ENCODE measurements at places on chromosomes 3 and 15.

- DNase-seq = no peak
Observed at GRCh38 chr3:95613993-95614392, 1200.4 kb upstream of the EPHA6 start.

- no peak for DNase-seq
Observed at GRCh38 chr15:23561914-23562313, 3.6 kb upstream of the MKRN3 start.

GRCh38 chr3:129358772-129359371 lies 69.6 kb downstream of the EFCAB12 start:
- no peak for DNase-seq

DNA sequence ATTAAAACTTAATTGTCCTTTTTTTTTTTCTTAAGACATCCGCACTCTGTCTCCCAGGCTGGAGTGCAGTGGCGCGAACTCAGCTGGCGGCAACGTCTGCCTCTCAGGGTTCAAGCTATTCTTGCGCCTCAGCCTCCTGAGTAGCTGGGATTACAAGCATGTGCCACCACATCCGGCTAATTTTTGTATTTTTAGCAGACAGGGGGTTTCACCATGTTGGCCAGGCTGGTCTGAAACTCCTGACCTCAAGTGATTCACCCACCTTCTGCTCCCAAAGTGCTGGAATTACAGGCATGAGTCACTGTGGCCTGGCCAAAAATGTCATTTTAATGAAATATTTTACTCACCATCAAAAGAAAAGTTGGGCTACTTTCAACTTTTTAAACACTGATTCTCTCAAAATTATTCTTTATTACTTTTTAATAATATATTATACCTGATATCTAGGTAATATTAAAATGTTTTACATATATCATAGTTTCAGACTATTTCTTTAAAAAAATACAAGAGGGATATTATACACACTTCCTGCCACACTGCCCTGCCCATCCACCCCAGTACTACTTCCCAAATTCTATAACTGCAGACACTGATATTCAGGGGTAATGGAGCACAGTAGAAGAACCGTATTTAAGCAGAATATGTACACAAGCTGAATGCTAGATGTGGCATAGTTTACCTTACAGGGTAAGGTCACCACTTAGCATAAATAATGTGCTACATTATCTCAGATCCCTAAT lies 723.9 kb upstream of the ZNF385D start:
- DNase-seq = no peak

DNA sequence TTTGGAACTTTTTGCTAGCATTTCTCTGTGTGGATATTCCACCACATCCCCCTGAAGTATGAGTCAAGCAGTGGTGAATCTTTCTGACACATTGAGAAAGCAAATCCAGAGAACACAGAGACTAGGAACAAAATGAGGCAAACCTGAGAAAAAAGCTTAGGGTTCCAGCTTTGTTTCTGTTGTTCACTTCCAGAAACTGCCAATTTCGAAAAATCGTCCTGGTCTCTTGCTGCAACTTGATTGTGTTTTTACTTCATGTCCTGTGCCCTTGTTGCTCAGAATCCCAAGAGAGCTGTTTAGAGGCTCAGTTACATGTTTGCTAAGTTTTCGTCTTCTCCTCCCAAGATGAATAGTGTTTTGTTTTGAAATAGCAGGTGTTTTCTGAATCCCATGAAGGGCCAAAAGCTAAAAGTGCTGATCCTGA lies 13.7 kb downstream of the MAP2K1 start:
- DNase-seq = no peak

DNA sequence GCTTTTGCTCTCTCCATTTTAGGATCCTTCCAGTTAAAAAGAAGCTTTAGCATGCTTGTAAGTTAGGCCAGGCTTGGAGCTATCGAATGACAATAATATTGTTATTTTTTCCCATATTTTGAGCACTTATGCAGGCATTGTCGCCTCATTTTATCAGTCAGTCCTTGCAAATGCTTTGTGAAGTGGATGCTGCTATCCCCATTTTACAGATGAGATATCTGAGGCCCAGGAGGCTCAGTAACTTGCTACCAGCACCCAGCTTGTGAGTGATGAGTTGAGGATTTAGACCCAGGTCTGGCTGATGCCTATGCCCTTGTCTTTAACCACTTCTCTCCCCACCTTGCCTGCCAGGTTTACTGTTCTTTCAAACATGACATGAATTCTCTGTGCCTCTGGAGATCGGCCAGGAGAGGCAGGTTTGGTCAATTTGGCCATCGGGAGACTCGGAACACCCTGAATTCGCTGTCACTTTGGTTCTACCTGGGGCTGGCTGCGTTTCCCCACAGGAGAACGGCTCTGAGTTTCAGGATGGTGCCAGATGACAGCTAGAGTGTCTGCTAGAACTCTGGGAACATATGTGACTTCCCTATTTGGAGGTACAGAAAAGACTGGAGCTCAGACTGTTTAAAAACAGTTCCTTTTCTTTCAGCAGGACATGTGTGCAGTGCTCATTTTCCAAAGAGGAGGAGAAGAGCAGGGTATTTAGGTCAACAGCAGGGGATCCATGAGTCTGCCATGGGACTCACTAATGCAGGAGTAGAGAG lies 25.5 kb upstream of the ZNF710 start:
- no peak for DNase-seq

DNA sequence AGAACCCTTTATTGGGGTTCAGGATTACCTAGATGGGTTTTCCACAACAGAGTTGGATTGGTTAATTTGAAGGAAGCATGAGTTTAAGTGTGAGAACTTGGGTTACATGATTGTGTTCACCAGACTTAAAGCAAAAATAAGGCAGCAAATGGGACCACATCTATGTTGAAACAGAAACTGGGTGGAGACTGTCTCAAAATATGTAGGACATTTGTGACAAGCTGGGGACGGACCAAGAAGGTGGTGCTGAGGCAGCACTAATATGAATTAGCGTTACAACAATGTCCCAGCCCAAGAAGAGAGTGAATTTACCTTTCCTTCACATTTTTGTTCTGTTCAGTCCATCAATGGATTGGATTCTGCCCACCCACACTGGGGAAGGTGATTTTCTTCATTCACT lies 866 bp upstream of the AADACL2 start:
- no peak for DNase-seq

DNA sequence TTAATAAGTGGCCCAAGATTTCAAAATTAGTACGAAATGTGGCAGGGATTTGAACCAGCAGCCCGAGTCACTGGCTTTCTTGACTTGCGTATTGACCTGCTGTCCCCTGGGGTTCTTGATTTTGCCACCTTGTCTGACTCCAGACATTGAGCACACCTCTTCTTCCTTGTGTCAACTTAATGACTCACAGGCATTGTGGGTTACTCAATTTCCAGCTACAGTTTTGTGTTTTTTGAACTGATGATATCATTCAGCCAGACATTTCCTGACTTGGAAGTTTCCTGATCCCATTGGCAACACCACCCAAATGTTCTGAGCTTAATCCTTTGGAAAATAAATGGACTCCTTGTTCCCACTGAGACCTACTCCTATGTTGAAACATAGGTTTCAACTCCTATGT lies 64.2 kb downstream of the MOBP start:
- peak; percentile 89 for DNase-seq

DNA sequence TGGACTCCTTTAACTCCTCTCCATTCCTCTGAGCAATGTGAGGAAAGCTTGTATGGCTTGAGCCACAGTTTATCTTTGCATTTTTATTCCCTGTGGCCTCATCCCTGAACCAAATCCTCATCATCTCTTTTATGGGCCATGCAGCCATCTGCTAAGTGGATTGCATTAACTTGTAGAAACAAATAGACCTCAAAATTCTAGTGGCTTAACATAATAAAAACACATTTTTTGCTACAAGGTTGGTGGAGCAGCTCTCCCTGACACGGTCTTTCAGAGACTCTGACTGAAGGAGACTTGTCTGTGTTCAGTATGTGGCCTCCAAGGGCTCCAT lies 135.3 kb downstream of the RPL22L1 start:
- no peak for DNase-seq

DNA sequence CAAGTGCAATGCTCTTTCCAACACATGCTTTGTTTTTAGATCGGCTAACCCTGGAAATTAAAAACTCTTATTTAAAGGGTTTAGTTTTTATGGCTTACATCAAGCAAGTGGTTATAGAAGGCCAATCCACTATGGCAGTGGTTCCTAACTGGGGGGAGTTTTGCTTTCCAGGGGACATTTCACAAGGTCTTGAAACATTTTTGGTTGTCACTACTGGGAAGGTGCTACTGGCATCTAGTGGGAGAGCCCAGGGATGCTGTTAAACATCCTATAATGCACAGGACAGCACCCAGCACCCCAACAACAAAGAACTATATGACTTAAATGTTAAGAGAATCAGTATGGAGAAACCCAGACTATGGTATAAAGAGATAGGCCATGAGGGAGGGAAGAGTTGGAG lies 439.0 kb downstream of the NTRK3 start:
- no peak for DNase-seq

GRCh38 chr3:128094295-128095151 lies 29.1 kb downstream of the RUVBL1 start:
- DNase-seq = peak; percentile 73

GRCh38 chr3:171384101-171384891 lies 75.9 kb downstream of the TNIK start:
- no peak for DNase-seq

DNA sequence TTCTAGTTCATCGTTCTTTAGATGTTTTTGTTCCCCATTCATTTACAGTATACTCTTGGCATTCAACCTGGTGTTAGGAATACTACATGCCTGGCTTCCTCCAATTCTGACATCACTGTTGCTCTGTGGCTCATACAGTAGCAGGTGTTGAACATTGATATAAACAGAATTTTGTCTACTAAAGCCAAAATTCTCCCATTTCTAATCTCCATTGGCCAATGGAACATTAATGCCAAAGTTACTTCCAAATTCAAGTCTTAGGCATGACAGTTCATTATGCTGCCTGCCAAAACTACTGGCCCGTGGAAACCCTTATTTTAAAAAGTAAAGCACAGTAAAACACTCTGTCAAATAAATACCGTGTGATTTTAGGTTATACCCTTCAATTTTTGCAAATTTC lies 368.0 kb downstream of the NAALADL2 start:
- DNase-seq = no peak

- DNase-seq = peak; percentile 67
Observed at GRCh38 chr15:24956111-24956838, 1.5 kb downstream of the SNRPN start.

- DNase-seq = no peak
Observed at GRCh38 chr3:88220126-88220525, 70.4 kb downstream of the C3orf38 start.

DNA sequence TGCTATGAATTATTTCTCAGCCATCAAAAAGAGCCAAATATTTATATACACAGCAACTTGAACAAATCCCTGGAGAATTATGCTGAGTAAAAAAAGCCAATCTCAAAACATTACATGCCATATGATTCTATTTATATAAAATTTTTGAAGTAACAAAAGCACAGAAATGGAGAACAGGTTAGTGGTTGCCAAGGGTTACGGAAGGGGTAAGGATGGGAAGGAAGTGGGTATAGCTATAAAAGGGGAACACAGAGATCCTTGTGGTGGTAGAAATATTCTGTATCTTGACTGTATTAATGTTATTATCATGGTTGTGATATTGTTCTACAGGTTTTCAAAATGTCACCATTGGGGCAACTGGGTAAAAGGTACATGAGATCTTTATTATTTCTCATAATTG lies 62.3 kb upstream of the ASB14 start:
- no peak for DNase-seq

DNA sequence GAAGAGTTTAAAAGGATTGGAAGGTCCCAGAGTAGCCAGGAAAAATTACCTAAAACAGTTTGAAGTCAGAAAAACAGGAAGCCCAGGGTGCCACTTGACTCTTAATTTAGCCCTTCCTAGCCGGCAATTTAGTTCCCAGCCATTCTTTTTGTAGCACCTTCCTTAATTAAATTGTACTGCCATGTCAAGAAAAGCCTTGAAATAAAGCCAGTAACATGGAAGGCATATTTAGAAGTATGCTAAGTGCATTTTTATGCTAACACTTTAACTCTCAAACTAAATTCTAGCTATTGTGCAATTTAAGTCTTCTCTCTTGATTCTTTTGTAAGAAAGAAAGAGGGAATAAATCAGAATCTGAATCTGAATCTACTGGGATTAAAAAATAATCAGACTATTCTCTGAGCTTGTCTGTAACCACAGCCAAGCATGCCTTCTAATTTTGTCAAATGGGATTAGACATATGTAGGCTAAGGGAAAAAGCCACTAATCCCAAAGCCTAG lies 43.2 kb downstream of the MAP3K13 start:
- no peak for DNase-seq

DNA sequence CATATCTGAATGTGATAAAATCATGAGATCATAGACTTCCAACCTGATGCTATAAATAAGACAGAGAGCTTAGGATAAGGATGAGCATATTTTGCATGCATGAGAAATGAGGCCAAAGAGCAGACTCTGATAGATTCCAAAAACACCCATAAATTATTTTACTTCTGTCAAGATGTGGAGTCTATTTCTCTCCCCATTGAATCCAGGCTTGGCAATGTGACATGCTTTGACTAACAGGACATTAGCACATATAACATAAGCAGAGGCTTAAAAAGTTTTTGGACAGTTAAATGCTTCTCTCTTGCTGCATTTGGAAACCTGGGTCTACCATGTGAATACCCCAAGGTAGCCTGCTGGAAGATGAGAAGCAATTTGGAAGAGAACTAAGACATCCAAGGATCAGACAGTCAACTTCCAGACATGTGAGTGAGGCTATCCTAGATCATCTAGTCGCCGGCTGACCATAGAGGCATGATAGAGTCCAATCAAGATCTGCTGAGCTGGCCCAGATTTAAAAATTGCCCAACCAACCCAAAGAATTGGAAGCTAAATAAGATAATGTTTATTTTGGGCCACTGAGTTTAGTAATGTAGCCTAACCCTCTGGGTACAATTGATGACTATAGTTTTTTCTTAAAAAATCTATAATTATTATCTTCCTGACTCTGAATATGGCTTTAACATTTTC lies 30.3 kb downstream of the MYLK start:
- DNase-seq = no peak

- peak; percentile 98 for DNase-seq
Observed at GRCh38 chr3:126911162-126912026, 71.5 kb upstream of the PLXNA1 start.

- DNase-seq = no peak
Observed at GRCh38 chr3:109480014-109480413, 142.7 kb upstream of the DPPA4 start.

DNA sequence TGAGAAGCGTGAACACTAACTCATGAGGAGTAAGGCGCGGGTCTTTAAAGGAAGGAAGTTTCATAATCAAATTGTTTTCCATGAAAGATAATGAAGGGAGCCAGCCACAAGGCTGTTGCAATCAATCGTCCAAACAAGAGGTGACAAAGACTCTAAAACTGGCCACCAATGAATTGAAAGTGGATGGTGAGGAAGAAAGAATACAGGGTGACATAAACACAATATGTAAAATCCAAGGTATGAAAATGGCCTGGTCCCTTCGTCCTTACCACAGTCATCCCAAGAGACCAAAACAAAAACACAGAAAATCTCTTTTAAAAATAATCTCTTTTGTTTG lies 12.0 kb downstream of the CD86 start:
- DNase-seq = peak; percentile 5

GRCh38 chr3:84082726-84083125 lies 876.1 kb upstream of the CADM2 start:
- no peak for DNase-seq

GRCh38 chr15:74460298-74460697 lies 662 bp downstream of the UBL7 start:
- no peak for DNase-seq
